ENCODE measurements at places on chromosomes 13 and 19.

- DNase-seq = no peak
Measured at GRCh38 chr19:8700956-8701355, 2.4 kb upstream of the ACTL9 start.

DNA sequence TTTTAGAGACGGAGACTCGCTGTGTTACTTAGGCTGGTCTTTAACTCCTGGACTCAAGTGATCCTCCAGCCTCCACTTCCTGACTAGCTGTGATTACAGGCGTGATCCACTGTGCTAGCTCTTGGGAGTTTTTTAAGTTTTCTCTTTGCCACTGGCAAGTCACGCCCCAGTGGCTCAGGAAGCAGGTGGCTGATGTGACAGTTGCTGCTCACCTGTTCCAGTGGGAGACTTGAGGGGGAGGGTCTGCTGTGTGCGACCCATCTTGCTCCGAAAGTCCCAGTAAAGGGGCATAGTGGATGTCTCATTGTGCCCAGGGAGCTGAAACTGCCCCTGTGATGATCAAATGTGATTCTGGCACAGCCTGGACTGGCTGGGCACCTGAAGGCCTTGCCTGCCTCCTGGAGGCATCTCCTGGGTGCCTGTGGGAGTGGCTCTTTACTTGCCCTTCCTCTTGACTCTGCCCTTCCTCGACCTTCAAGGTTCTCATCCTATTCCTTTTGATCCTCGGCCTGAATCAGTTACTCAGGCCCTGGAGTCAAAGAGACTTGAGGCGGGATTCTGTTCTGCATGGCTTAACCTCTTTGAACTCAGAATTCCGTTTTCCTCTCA is 7.8 kb downstream of the SMARCA4 start:
- DNase-seq = no peak

DNA sequence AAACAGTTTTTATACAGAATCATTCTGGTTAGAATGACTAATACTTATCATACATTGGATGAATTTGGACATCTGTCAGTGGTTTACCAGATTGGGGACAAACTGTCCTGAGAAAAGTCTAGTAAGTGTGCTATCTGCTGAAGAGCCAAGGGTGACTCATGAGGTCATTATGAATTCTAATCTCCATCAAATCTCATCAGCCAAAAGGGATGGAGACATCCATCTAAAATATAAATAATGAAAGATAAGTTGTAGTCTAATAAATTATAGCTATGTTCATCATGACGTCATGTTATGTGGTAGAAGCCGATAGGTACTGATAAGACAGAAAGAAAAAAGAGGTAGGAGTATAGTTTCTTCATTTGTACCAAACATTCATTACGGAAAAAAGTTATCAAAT is 804.4 kb downstream of the PCDH9 start:
- no peak for DNase-seq

DNA sequence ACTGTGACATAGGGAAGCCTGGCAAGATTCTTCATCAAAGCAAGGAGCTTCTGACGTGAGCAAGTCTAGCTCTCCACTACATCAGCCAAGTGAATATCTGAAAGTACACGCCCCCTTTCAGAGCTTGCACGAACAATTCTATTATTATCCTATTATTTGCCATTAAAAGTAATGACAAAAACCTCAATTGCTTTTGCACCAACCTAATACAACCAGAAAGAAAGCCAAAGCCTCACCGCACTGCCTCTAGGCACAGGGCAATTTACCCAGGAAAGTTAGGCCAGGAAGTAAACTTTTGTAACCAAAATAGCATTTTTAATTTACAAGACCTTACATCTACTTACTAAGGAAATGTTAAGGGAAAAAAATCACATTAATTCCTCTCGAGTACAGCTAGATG is 41.2 kb downstream of the LATS2 start:
- no peak for DNase-seq

DNA sequence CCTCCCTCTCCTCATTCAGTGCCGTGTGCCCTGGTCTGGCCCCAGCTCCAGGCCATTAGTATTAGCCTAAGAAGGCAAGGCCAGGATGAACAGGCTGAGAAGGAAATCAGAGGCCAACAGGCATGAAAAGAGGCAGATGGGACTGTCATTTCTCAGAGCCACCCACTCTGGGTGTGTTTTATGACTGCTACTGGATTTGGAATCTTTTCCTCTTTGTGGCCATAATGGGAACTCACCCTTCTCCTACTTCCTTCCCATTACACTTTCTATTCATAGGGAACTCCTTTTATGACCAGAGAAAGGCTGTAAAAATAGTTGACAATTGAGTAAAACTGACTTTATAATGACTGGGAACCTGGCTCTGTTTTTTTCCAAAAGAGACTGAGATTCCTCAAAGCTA is 17.7 kb downstream of the CEACAM8 start:
- no peak for DNase-seq

DNA sequence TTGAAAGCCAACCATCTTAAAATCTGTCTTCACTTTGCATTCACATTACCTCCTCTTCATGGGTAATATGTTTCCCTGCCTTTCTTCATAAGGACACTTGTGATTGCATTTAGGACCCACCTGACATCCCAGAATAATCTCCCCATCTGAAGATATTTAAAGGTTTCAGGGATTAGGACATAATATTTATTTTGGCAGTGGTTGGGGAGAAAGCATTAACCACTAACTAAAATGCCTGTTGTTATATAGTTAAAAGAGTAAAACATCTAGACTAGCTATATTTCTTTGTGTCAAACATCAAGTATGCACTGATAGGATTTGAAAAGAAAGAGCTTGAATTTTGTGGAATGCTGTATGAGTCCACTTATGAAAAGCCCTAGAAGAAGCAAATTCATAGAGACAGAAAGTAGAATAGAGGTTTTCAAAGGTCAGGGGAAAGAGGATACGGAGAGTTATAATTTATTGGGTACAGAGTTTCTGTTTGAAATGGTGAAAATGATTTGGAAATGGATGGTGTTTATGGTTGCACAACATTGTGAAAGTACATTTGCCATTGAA is 457.7 kb upstream of the SPRY2 start:
- DNase-seq = no peak

DNA sequence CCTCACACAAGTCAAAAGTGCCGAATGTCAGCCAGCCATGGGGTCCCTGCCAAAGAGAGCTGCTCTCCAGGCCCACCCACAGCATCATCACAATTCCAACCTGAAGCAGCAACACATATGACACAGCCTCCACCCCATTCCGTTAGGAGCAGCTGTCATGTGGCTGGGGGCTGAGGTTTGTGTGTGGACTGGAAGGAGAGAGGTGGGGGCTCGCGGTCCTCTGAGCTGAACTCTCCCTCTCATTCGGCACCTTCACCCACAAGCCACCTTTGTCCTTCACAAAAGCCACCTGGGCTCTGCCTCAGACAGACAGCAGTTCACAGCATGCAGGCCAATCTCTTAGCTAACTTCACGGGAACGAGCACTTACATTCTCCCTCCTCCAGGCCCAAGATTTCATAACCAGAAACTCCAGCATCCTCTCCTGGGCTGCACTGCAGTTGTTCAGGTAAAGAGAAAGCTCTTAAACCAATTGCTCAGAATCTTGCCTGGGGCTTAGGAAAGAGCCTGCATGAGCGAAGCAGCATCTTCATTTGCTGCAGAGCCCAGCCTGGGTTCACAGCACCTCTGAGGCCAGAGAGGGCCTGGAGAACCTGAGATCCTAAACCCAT is 7.2 kb downstream of the RAB20 start:
- DNase-seq = no peak

- DNase-seq = no peak
Measured at GRCh38 chr13:72788831-72789230, 6.9 kb downstream of the PIBF1 start.
